Heart left ventricle (tissue), 16 donors: ENCODE measurements at places on chromosomes 5 and 9. TPM values are rescaled to one million over a fixed set of nuclear protein-coding genes. Genes with fewer than 3 reads are reported as not detected.
A peak's percentile ranks its signal among the peaks of the same experiment; 100 is the strongest.

The PCA3 gene
- not detected for total RNA-seq

The PTPN3 gene
- 51.2 TPM for total RNA-seq

The TMOD1 gene
- 180 TPM for total RNA-seq

The GFRA3 gene
- 0.37 TPM for total RNA-seq

The ZNF883 gene
- total RNA-seq: 11.0 TPM

The SLC6A3 gene
- 0.08 TPM for total RNA-seq

The LPAR1 gene
- 6.9 TPM for total RNA-seq

The NPR3 gene
- total RNA-seq: 32.7 TPM

The ABLIM3 gene
- 85.9 TPM for total RNA-seq

The CXCL14 gene
- 0.27 TPM for total RNA-seq

DNA sequence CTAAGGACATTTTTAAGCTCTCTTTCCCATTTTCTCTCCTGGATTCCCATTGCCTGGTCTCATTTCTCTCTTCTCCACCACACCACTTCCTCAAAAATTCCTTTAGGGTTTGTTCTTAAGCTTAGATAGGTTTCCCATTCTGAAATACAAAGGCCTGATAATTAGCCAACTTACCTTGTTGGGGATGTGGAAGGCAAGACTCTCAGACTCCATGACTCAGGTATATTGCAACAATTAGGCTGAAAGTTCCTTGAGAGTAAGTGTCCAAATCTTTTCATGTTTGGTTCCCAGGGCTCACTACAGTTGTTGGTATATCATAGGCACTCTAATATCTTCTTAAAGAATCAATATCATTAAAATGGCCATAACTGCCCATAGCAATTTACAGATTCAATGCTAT, 43.6 kb downstream of the FXN start:
- DNase-seq: no peak

DNA sequence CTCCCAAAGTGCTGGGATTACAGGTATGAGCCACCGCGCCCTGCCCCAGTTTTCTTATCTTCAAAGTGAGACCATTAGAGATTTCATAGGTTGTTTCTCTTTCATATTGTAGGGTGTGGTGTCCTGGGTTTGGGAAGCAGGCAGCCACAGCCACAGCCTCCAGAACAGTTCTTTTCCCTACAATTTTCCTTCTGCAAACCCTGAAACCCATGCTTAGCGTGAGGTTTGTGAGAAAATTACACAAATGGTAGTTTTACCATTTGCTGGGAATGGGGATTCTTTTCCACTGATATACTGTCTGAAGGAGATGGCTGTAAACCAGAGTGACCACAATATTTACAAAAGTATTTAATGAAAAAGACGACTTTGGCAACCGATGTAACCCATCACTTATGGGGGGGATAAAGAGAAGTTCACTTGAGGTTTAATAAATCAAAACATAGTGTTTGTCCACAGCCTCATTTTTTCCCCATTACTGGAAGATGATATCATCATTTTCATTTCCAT, 26.7 kb upstream of the ECM2 start:
- no peak for DNase-seq

- peak; percentile 46 for DNase-seq
Observed at GRCh38 chr5:125412561-125413495, 666.4 kb upstream of the ZNF608 start.

DNA sequence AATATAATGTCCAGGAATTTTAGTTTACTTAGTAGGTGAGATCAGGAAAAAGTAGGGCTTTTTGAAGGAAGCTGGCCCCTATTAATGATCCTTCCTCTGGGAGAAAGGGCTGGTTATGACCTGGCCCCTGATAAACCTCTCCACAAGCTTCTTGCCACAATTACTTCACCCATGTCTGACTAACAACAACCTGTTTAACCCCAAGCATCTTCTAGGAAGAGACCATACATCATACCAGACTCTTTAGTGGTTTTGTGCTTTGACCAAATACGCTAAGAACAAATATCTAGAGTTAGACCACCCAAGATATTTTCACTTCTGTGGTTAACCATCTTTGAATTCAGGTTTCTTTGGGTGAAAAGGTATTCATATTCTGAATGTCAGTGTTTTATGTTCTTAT, 174.0 kb upstream of the SLC27A6 start:
- DNase-seq: no peak

DNA sequence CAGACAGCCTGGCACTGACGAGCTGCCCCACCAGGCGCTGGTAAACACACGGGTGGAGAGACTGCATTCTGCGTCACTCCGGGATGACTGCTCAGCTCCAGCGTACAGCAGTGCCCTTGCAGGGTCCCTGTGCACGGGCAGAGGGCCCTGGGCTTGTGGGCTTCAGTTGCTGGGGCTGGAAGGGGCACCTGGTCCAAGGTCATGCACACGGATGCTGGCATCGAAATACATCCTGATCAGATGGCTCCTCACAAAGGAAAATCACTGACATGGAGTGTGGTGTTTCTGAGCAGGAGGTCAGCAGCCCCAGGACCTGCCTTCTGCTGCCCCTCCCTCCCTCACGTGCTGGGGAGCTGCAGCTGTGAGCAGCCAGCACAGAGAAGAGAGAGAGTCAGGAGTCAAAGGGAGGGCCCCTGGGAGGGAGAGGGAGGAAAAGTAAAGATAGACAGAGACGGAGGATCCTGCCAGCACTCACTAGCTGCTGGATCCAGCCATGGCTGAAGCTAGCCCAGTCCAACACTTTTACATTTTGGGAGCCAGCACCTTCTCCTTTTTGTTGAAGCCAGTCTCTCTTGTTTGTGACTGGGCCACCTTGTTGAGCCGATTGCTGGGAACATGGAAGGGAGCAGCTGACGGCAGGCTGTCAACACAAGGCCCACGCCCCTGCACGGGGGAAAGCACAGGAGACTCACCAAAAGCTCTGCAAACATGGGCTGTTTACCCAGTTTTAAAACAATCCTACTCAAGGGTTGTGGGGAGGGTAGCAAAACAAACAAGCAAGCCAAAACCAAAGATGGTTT, 166.5 kb upstream of the PHYKPL start:
- no peak for DNase-seq

DNA sequence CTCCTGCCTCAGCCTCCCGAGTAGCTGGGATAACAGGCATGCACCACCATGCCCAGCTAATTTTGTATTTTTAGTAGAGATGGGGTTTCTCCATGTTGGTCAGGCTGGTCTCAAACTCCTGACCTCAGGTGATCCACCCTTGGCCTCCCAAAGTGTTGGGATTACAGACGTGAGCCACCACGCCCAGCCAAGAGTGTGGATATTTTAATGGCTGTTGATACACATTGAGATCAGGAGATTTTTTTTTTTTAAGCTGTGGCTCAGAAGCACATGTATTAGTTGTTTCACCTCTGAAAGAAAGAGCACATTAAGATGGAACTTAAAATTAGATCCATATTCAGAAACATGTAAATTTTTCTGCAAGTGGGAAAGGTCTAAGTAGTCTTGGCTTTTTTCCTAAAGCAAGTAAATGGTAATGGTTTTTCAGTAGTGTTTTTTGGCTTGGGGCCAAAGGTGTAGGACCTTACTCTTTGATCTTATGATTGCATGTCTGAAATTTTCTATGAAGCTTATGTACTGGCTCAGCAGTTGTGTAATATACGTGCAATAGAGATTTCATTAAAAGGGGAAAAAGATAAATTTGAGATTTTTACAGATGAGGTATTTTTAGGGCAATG, 9.9 kb downstream of the RBM27 start:
- no peak for DNase-seq

DNA sequence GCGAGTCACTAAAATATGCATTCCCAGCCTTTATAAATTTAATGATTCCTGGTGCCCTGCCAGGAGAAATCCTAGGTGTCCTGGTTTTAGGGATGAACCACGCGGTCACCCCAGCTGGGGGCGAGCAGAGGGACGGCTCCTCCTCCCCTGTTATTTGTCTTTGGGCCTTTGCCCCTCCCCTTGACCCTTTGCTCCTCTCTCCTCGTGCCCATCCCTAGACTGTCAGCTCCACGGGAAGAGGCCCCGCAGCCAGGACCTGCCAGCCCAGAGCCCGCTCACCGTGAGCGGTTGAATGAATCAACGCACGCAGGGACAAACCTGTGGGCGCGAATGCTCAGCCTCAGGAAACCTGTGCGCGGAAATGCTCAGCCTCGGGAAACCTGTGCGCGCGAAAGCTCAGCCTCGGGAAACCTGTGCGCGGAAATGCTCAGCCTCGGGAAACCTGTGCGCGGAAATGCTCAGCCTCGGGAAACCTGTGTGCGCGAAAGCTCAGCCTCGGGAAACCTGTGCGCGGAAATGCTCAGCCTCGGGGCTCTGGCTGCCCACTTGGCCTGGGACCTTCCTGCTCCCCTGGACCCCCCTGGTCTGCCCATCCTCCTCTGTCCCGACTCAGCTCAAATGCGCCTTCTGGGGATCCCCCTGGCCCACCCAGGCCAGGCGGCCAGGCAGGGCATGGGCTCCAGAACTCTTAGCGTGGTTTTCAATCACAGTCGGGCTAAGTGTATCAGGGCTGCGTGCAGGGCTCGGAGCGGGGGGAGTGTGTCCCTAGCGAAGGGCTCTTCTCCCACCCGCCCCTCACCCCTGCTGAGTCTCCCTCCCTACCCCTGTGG, 140.5 kb upstream of the COL5A1 start:
- DNase-seq: no peak

DNA sequence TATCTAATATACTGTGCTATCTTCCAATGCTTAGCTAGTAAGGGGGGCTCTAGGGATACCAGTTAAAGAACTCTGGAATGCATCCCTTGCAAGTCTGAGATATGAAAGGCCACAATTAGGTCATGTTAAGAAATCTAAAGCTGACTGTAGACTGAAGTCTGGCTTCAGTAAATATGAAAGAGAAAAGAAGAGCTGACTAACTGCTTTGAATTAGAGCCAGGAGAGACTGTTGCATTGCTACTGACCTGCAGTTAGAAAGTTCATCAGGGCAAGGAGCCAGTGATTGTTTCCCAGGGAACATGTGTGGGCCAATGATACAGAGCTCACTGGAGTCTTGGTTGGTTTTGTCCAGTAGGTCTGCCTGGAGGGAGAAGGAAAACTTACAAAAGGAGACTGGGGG, 472.1 kb upstream of the TNC start:
- DNase-seq: peak; percentile 20

- peak; percentile 77 for DNase-seq
Observed at GRCh38 chr5:171494452-171495121, 75.1 kb downstream of the FGF18 start.

DNA sequence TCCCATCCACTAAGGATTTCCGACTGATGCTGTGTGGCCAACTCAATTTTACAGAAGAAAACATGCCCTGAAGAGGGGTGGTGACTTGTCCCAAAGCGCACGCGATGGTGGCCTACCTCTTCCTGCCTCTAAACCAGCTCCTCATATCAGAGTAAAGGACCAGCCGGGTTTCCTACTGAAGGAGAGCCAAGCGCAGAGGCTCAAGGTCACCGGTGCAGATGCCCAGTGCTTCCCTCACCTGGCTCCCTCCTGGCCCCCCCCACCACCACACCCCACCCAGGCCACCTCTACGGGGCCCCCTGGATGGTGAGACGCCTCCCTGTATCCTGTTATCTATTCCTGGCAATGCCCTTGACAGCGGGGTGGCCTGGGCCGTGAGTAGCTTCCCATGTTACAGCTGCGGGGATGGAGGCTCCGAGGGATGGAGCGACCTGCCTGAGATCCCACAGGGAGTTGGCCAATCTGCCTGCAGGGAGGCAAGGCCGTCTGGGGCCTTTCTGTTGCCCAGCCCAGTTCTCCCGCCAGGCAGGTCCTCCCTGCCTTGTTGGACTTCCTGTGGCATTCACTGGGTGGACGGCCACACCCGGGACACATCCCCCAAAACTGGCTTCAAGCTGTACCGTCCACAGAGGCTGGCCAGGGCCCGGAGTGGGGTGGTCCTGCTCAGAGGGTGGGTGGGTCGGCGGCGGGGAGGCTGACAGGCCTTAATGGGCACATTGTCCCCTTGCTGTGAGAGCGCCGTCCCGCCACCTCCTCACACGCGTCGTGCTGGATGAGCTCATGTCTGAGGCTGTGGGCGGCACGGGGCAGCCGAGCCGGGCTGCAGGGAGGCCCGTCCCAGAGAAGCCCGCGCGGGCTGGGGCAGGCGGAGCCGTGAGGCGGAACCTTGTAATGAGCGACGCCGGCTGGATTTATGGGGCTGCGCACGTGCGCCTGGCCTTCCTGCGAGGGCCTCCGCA, 72.5 kb downstream of the MACROH2A1 start:
- no peak for DNase-seq

DNA sequence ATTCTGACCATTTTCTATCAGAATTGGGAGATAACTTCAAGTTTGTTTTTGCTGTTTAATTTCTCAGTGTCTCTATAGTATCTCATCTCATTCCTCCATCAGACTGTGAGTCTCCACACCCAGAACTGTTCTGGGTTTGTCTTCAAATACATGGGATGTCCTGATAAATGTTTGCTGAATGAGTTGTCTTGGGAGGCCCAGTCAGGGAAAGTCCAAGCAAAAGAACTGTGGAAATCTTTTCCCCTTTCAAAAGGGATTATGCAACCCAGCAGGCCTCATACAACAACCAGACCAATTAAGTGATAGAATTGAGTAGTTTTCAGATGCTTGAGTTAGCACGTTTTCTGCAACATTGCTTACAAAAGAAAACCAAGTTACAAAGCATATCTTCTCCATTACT, 324.4 kb downstream of the BRINP1 start:
- no peak for DNase-seq

DNA sequence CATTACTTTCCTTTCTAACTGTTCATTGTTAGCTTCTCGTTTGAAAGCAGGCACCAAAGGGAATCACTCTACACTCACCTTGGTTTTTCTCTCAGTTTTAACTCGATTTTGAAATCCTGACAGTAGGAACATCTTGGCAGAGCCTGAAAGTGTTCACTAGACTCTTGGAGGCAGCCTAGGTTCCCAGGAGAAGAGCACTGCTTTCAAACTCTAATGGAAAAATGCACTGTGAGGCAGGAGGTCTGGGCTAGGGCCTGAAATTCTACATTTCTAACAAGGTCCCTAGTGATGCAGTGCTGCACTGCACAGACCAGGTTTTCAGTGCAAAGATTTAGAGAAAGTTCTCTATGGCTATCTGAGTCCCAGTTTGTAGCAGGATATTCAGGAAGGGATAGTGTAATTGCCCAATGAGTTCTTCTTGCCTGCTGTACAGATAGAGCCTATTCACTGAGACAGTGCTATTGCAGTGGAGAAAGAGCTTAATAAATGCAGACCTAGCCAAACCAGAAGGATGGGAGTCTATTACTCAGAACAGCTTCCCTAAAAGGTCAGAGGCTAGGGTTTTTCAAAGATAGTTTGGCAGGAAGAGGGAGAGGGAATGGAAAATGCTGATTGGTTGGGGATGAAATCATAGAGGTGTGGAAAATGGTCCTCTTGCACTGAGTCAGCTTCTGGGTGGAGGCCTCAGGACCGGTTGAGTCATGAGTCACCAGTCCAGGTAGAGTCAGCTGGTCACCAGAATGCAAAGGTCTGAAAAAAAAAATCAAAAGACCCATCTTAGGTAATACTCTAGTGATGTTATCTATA, 153.9 kb downstream of the GPBP1 start:
- no peak for DNase-seq

GRCh38 chr9:121906074-121906870, 186.8 kb downstream of the TTLL11 start:
- no peak for DNase-seq
